Activated CD4-positive, alpha-beta memory T cell treated with anti-CD3 and anti-CD28 coated beads, Interleukin-2, amount 10 ng/mL, durations not matched to agents 7 days and 5 days (primary cell): ENCODE measurements at places on chromosomes 2 and 18.

GRCh38 chr2:197209742-197210408 lies 100.7 kb downstream of the ANKRD44 start:
- DNase-seq = peak; percentile 57

DNA sequence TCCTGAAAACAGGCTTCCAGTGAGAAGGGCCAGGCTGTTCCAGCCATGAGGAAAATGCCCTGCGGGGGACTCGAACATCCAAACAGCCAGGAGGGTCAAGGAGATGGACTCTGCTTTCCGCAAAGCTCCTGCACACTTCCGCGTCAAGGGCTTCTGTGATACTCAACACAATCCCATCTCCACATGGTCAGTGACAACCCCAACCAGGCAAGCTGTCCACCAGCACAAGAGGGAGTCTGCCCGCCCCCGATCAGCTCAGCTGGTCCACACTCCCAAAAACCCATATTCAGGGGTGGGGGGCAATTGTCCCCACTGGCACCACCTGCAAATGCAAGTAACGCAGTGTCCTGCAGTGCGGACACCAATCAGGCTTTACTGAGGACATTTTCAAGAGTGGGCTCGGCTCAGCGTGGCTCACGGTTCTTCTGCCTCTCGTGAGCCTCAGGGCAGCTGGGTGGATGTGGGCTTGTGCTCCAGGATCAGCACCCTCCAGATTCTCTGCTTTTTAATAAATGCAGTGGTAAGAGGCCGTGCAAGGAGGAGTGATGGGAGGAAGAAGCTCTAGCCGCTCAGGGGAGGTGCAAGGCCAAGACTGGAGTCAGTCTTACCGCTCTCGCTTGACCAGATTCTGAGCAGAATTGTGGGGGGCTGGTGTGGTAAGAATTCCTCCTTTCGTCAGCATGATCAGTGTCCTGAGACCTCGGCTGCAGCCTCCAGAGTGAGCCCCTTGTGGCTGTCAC lies 19.5 kb upstream of the CIDEA start:
- DNase-seq = no peak

DNA sequence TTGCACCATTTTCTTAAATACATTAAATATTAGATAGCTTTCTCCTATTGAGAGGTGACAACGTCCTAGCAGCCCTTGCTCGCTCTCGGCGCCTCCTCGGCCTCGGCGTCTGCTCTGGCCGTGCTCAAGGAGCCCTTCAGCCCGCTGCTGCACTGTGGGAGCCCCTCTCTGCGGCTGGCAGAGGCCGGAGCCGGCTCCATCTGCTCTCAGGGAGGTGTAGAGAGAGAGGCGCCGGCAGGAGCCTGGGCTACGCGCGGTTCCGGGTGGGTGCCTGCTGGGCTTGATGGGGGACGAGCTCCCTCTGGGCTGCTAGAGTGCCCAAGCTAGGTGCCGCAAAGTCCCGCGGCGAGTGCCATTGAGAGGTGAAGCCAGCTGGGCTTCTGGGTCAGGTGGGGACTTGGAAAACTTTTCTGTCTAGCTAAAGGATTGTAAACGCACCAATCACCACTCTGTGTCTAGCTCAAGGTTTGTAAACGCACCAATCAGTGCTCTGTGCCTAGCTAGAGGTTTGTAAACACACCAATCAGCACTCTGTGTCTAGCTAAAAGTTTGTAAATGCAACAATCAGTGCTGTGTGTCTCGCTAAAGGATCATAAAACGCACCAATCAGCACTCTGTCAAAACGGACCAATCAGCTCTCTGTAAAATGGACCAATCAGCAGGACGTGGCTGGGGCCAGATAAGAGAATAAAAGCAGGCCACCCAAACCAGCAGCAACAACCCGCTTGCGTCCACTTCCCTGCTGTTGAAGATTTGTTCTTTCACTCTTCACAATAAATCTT lies 3.1 kb downstream of the RPRD1A start:
- no peak for DNase-seq

- no peak for DNase-seq
Measured at GRCh38 chr2:153812632-153813031, 59.1 kb upstream of the GALNT13 start.

- DNase-seq = no peak
Measured at GRCh38 chr18:58429442-58429841, 199.4 kb downstream of the ALPK2 start.

DNA sequence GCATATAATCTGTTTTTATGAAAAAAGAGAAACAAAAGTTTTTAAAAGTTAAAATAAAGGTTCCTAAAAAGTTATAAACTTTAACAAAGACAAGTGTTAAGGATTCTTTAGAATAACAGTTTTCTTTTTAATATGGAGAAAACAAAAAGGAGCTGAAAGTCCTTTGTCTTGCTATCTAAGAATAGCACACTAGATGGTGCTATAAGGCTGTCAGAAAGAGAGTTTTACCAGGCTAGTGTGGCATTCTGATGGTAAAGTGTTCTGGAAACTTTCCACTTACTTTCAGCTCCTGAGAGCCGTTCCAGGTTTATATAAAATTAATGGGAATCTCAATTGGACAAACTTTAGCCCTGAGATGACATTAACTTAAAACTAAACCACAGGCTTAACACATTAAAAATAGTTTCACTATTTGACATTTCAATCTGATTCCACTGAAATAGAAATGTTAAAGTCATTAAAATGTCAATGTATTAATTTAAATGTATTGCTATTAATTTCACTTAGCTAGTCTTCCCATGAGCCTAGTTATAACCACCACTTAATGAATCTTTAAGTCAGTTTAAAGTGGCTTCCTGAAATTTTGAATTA lies 3.7 kb downstream of the FBXO48 start:
- no peak for DNase-seq

DNA sequence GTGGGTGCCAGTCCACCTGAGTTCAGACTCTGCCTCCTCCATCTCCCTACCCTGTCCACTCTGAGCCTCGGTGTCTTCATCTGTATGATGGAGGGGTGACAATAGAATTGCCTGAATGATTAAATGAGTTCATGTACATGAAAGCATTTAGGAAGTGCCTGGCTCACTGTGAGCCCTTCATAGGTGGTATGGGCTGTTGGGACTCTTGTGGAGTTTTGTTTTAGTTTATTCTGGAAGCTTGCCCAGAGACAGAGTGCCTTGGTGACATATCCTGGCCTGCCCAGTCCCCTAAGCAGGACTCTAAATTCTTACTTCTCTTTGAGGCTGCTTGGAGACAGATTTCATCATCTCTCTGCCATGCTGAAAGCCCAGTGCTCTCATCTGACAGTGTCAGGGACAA lies 24.5 kb upstream of the GIGYF2 start:
- DNase-seq = no peak

- DNase-seq = no peak
Measured at GRCh38 chr18:43279015-43279744, 1.9 kb upstream of the SYT4 start.

- DNase-seq = no peak
Measured at GRCh38 chr2:75528221-75528977, 32.3 kb downstream of the EVA1A start.

DNA sequence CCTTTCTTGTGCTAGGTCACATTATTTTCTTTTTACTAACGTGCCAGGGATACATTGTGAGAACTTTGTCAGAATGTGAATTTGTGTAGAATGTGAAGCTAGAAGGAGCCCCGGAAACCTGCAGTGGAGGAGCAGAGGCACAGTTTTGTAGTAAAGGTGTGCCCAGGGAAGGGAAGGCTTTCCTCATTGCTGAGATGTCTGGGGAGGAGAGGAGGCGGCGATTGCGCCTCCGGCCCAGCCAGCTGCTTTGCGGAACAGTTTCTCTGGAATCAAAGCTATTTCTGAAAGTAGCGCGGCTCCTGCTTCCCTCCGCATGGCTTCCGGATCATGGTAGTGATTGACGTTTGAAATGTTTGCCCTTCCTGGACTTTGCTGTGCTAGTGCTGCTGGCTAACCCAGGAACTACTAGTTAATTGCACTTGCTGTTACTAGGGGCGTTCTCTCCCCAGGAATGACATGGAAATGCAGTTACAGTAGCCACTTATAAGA lies 83.1 kb upstream of the RBM44 start:
- DNase-seq = no peak

- peak; percentile 90 for DNase-seq
Measured at GRCh38 chr2:231545105-231545902, 15.1 kb upstream of the NMUR1 start.

DNA sequence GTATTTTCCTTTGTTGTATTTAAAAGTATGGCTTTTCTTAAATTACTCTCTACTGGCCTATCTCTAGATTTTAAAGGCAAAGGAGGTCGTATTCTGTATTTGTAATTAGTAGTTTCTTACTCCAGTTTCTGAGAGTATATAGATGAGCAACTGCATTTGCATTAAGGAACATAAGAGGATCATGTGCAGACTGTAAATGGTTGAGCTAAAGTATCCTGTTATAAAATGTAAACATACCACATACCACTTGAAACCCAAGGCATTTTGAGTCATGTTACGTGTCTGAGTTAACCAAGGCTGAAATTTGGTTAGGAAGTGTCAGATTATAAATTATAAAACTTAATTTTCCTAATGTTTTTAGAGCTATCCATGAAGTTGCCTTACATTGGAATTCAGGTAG lies 76.3 kb downstream of the GPD2 start:
- DNase-seq = no peak

DNA sequence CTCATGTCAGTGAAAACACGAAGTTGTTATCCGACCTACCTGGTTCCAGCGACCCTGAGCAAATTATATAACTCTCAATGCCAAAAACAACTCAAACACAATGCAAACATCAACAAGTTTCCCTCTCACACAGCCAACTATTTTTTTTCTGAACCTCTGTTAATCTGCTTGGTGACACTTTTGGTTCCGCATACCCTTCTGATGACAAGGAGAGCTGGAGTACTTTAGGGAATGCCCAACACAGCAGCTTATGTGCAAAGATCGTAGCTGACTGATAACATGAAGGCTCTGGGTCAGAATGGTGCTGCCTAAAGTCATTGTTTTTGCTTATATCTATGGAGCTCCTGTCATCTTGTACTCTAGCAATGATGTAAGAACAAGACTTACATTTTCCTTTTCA lies 72.7 kb upstream of the CCDC68 start:
- DNase-seq = no peak

DNA sequence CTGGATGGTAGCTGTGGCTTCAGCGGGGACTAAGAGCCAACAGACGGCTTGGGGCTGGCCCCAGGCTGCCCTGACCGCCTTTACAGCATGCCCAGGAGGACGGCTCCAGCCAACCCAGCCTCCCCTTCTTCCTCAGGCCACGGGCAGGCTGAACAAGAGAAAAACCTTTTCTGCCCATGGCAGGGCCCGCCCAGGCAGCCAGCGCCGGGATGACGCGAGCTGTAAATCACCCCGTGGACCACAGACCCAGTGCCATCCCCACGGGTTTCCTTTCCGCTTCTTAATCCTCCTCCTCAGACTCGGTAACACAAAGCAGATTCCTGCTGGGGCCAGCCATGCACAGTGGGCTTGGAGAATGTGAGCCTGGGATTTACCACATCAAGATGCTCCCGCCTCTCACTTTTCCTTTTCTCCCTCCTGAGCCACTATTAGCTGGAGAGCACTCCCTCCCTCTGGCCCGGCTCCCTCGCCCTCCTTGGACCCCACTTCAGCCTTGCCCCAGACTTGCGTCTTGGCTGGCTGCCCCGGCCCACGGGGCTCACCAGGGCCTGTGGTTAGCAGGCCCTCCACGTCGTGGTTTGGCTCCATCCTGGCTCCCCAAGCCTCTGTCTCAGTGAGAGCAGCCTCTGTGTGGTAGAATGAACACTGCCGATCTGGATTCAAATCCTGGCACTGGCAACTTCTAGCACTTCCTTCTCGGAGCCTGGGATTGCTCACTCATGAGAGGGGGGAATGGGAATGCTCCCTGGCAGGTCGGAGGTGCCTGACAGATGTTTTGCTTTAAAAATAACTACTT lies 31.4 kb downstream of the ATOH8 start:
- no peak for DNase-seq

DNA sequence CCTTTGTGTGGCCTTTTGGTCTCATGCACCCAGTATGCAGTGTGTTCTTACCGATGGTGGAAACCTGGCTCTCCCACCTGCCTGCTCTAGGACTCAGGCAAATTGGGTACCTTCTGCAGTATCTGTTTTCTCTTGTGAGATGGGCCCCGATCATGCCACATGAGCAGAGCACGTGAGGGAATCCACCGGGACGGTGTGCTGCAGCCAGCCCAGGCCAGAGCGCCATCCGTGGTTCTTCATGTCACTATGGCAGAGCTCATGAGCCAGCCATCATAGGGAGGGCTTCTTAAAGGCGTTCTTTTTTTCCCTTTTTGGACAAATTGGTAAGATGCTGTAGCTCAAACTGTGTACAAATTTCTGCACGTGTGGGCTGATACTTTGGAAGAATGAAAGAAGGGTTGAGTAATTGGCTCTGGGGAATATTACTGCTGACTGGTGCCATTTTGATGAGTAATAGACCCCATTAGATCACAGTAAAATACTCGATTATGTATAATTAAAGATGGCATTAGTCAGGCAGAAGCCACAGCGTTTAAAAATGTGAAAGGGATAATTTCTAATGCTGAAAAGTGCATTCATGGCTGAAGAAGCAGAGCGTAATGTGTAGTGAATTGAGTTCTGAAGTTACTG lies 19.2 kb downstream of the SH3RF3 start:
- no peak for DNase-seq

- no peak for DNase-seq
Measured at GRCh38 chr2:47293976-47294375, 109.0 kb upstream of the MSH2 start.

GRCh38 chr2:99944019-99944418 lies 198.4 kb downstream of the AFF3 start:
- DNase-seq = no peak

GRCh38 chr2:180001726-180002125 lies 5.4 kb downstream of the CWC22 start:
- DNase-seq = no peak

GRCh38 chr2:150335596-150335995 lies 151.9 kb downstream of the RND3 start:
- no peak for DNase-seq

- no peak for DNase-seq
Measured at GRCh38 chr2:170846314-170846713, 29.6 kb downstream of the GAD1 start.

GRCh38 chr2:178723786-178724346 lies 83.4 kb downstream of the TTN start:
- no peak for DNase-seq
